Pulmonary artery endothelial cell (primary cell): ENCODE measurements at places on chromosomes 6 and 20. TPM values are rescaled to one million over a fixed set of nuclear protein-coding genes. Genes with fewer than 3 reads are reported as not detected.

- no peak for DNase-seq
These were observed 73.6 kb downstream of the LCA5 start for GRCh38 chr6:79463621-79464050.

GRCh38 chr6:53587291-53587690, 42.4 kb upstream of the GCLC start:
- DNase-seq, result no peak

GRCh38 chr6:100518588-100518987, 53.9 kb upstream of the SIM1 start:
- no peak for DNase-seq

GRCh38 chr6:90109141-90109540, 187.5 kb downstream of the BACH2 start:
- DNase-seq, result no peak

GRCh38 chr6:34414999-34415858, 10.6 kb downstream of the RPS10 start:
- DNase-seq, result peak; percentile 60

DNA sequence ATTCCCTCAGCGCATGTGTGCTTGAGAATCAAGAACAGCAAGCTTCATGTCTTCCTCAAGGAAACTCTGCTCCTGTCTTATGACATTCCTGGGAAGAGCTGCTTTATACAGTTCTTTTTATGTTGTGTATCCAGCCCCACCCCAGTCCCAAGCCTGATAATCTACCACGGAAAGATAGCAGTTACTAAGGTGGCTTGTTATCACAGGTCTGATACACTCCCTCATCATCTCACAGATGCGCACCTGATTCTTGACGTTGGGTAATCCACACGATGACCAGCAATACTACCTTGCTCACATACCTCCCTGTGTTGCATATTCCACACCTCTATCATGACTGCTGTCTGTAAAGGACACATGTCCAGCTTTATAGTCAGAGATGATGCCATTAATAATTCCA, 3.2 kb downstream of the NHLRC1 start:
- DNase-seq, result no peak

GRCh38 chr6:113824411-113824810, 32.7 kb upstream of the MARCKS start:
- no peak for DNase-seq

GRCh38 chr6:170257376-170257775, 33.5 kb downstream of the DLL1 start:
- no peak for DNase-seq

SLC22A16 gene
- not detected in 2 replicates for total RNA-seq

IBTK gene
- total RNA-seq, result 41.8 and 44.8 TPM in 2 replicates

MEP1A gene
- not detected in 2 replicates for total RNA-seq

OLIG3 gene
- not detected in 2 replicates for total RNA-seq

PGC gene
- not detected in 2 replicates for total RNA-seq

HLA-DQB1 gene
- not detected in 2 replicates for total RNA-seq
